ENCODE measurements at places on chromosomes 3 and 15.

DNA sequence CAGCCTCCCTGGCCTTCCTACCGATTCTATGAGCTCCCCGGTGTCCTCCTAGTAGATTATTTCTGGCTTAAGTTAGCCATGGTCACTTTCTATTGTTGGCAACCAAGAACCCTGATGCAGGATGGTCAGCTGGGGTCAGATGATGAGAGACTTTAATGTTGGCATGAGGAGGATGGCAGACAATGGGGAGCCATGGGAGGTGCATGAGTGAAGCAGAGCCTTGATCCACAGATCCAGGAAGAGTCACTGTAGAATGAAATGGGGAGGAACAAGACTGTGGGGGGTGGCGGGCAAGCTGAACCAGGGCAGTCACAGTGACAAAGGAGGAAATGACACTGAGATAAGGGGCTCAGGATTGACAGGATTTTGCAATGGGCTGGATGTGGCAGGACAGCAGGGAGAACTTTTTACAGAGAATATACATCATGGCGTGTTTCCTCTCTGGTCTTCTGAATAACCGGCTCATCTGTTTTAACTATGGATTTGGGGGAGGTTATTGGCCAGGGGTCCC lies 60.9 kb downstream of the RPLP1 start:
- DNase-seq = no peak

DNA sequence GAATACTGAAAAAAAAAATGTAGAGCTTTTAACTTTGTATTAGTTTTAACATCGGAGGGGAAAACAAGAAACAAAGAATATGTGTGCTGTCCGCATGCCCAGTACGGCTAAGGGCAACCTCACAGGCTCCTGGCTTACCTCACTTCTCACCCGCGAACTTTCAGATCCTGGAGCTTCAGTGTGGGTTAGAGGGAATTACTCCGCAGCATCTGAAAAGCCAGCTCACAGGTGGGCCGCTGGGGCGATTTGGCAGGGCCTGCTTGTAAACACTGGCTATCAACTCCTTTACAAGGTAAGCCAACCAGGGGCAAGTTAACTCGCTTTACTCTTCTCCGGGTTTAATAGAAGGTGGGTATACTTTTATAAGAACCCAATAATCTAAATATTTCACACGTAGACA lies 152.7 kb upstream of the ICE2 start:
- no peak for DNase-seq

- peak; percentile 93 for DNase-seq
These were observed at the start of gene TPM1 for GRCh38 chr15:63041974-63042876. Gene TPM1 (plus strand): TSS chr15:63042747. CDS start chr15:63042830, 83 bp downstream.

- no peak for DNase-seq
These were observed 457.8 kb upstream of the ZNF717 start for GRCh38 chr3:76242886-76243753.

DNA sequence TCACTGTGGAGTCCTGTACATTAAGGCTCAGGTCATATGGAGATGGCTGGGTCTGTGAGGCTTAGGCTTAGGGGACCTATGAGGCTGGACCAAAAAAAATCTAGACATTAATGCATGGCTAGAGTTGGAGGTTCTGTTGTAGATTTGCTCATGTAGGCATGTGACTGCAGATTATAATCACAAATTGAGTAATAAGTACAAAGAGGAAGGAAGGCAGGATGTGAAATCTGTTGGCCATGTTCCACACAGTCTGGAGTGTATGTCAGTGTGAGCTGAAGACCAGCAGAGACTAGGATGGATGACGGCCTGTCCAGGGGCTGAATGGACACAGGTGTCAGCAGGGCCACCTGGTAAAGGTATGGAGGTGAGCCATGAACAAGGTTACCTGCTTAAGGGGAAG lies at the start of gene ST3GAL6:
Gene ST3GAL6 (plus strand): TSS at position 265 of the 400 bp plus-strand sequence. CDS start 5,101 bp downstream, outside the sequence.
- no peak for DNase-seq

DNA sequence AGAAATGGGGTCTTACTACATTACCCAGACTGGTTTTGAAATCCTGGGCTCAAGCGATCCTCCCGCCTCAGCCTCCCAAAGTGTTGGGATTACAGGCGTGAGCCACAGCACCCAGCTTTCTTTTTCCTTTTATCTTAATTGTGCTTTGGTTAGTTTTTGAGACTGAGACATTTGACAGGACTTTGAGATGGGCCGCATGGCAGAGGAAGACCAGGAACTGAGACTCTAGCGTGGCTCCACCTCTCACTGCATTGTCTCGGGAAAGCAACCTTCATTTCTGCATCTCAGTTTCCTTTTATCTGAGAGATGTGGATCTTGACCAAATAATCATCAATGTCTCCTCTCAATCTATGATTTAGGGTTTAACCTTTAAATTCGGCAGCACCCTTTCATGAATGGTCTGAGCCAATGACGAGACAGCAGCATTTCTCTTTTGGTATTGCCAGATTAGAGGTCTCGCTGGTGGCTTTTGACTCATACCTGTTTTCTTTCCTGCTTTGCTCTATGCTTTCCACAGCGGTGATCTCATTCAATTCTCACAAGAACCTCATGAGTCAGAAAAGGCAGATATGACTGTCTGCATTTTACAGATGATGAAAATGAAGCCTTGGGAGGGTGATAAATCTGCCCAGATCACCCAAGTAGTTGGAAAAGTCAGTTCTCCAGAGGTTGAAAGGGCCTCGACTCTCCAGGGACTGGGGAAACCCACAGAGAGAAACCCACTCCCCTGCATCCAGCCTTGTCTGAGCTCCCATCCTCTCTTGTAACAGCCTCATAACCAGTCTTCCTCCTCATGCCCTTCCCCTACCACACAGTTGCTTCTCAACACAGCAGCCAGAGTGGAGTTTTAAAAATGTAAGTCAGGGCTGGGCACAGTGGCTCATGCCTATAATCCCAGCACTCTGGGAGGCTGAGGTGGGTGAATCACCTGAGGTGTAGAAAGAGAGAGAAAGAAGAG lies 84.8 kb upstream of the FOXB1 start:
- peak; percentile 29 for DNase-seq

Measured in fibroblast of skin of left quadriceps (primary cell).